Right renal cortex interstitium (tissue), 3 donors: ENCODE measurements at places on chromosomes 16 and 17. TPM values are rescaled to one million over a fixed set of nuclear protein-coding genes. Genes with fewer than 3 reads are reported as not detected.

GRCh38 chr16:57349212-57350031 lies 9.2 kb upstream of the CCL22 start:
- no peak for DNase-seq

DNA sequence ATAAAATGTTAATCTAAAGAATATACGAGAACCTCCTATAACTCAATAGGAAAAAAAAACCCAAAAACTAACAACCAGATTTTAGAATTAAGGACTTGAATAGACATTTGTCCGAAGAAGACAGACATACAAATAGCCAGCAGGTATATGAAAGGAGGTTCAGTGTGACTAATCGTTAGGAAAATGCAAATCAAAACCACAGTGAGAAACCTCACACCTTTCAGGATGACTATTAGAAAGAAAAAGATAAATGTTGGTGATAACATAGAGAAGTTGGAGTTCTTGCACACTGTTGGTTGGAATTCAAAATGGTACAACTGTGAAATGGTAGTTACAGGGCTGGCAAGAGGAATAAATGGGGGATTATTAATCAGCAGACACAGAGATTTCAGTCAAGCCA lies 339.0 kb downstream of the TMEM114 start:
- no peak for DNase-seq

The EFCAB13 gene
- 6.5 TPM for polyA plus RNA-seq

GRCh38 chr16:87550495-87550961 lies 51.8 kb upstream of the JPH3 start:
- DNase-seq: no peak

GRCh38 chr17:61221597-61222471 lies 177.8 kb upstream of the TBX2 start:
- DNase-seq: no peak

DNA sequence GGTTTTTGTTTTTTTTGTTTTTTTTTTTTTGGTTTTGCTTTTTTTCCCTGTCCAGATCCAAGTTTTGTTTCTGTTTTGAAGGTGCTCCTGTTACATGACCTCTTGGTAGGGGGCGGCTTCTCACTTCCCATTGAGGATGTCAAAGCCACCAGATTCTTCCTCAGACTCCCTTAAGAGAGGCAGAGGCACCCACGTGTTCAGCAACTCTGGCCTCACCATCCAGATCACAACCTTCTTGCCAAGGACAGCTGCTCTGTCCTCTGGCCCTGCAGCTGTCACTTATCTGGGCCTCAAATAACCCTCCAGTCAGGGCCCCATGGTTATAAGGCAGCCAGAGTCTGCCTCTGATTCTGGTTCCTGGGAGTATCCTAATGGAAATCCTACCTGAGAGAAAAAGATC lies 208.5 kb downstream of the STX8 start:
- no peak for DNase-seq

The SCGB1C2 gene
- 1.9 TPM for polyA plus RNA-seq

- no peak for DNase-seq
Measured at GRCh38 chr17:74759243-74759801, 10.9 kb downstream of the NHERF1 start.

GRCh38 chr16:8370374-8371270 lies 219.7 kb downstream of the TMEM114 start:
- no peak for DNase-seq

The HOXB2 gene
- 49.0 TPM for polyA plus RNA-seq

The EME1 gene
- polyA plus RNA-seq: 8.5 TPM

The PPM1D gene
- 26.0 TPM for polyA plus RNA-seq

- DNase-seq: no peak
Measured at GRCh38 chr16:72029567-72030271, 21.2 kb downstream of the DHODH start.

DNA sequence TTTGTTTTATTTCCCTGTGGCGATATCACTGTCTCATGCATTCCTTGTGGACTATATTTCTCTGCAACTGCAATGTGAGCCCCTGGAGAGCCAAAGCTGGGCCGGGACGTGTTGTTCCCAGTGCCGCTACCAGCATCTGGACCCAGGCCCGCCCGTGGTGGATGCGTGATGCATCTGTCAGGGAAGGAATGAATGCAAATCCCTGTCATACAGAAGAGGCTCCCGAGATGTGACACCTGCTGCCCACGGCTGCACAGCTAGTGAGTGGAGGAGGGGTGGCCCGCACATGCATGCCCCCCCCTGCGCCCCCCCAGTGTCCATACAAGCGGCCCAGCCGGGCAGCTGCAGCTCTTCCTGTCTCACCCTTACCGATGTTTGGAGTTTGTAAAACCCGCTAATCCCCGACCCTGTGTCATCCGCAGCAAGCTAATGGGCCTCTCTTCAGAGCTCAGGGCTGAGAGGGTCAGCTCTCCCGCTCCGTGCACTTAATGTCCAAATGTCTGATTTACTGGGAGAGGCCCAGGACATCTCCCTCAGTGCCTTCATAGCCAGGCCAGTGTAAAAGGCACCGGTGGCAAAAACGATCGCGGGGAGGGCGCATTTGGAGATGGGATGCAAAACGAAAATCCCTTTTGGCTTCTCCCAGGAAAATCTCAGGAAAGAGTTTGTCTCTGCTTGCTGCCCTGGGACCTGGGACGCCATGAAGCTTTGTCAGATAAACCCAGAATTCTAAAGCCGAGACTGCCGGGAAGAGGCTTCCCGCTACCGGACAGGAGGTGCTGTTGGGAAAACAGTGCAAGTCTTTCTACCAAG lies 91.8 kb downstream of the FOXL1 start:
- DNase-seq: no peak

DNA sequence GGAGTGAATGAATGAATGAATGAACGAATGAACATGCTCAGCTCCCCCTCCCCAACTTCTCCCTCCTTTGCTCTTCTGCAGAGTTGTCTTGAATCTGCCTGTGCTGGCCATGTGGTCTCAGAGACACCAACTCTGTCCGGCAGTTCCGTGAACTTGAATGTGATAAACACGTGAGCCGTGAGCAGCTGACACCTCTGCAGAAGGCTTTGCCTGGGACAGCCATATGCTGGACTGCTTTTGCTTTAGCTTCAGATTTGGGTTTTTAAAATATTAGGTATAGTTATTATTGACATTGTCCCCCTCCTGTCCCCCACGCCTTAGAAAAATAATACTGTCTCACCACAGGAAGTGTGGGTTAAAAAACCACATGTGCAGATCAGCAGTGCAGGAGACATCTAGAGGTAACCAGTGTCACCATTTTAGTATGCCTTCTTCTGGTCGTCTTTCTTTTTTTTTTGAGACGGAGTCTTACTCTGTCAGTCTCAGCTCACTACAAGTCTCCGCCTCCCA lies 83.8 kb downstream of the ABCC1 start:
- DNase-seq: no peak

DNA sequence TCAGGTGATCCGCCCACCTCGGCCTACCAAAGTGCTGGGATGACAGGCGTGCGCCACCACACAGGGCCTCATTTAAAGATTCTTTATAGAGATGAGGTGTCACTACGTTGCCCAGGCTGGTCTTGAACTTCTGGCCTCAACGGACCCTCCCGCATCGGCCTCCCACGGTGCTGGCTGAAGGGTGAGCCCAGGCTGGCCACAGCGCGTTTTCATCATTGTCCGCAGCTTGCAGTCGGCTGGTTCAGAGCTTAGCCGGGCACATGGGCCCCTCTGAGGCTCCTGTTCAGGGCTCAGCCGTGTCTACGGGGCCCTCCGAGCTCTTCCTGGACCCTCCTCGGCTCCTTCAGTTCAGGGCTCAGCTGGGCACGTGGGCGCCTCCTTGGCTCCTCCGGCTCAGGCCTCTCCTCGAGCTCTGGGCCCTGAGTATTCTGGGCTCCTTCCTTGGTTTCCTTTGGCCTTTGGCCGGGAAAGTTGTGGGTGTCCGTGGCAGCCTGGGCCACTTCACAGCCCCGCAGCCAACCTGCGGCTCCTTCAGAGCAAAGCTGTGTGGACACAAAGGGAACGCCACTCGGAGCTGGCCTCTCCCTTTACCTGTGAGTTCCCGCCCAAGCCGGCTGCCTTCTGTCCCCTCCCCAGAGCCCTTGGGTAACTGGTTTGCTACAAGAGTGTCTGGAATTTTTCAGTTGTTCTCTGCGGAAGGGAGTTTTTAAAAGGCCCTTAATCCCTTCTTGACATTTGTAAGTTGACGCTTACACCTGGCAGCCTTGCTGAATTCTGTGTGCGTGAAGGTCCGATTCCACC lies 1.2 kb upstream of the MSLN start:
- no peak for DNase-seq

- DNase-seq: no peak
Measured at GRCh38 chr17:12580640-12581039, 85.0 kb upstream of the MYOCD start.

- no peak for DNase-seq
Measured at GRCh38 chr16:77480681-77481315, 46.0 kb upstream of the ADAMTS18 start.

DNA sequence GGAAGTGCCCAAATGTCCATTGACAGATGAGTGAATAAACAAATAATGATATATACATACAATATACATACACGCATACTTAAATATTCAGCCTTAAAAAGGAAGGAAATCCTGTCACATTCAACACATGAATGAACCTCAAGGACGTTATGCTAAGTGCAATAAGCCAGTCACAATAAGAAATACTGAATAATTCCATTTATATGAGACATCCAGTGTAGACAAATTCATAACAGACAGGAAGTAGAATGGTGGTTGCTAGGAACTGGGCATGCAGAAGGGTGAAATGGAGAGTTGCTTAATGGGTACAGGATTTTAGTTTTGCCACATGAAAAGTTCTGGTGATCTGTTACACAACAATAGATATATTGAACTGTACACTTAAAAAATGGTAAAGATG lies 8.8 kb upstream of the ITGB4 start:
- DNase-seq: no peak

The CHRNE gene
- polyA plus RNA-seq: 1.1 TPM

- peak; percentile 21 for DNase-seq
Measured at GRCh38 chr17:71398800-71399219, 722.0 kb upstream of the SOX9 start.

GRCh38 chr17:9322326-9322725 lies 253.3 kb downstream of the STX8 start:
- no peak for DNase-seq

GRCh38 chr17:65418622-65419021 lies 142.8 kb downstream of the AXIN2 start:
- DNase-seq: no peak

GRCh38 chr17:37576281-37576680 lies 32.9 kb downstream of the SYNRG start:
- no peak for DNase-seq

The TLCD1 gene
- polyA plus RNA-seq: 19.4 TPM

GRCh38 chr16:58494981-58495520 lies 4.9 kb upstream of the NDRG4 start:
- DNase-seq: peak; percentile 86

The ACBD4 gene
- 10.5 TPM for polyA plus RNA-seq

DNA sequence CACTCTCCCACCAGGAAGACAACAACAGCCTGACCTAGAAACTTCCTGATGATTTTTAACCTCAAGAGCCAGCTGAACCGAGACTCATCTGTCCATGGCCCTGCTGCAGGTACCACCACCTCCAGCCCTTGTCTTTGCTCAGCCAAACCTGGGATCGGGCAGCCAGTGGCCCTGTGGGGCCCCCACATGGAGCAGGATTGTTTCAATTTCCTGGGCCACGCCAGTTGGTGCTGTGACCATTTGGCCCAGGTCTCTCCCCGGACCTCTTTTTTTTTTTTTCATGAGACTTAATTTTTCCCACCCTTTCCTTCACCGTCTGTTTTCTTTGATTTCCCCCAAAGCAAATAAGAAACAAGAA lies 8.3 kb upstream of the HOXB2 start:
- DNase-seq: no peak

GRCh38 chr16:8572919-8573724 lies 17.2 kb downstream of the TMEM114 start:
- DNase-seq: no peak

GRCh38 chr17:72463287-72464102 lies 342.7 kb downstream of the SOX9 start:
- no peak for DNase-seq
